Common myeloid progenitor, CD34-positive (primary cell): ENCODE measurements at places on chromosomes 3 and 15.

DNA sequence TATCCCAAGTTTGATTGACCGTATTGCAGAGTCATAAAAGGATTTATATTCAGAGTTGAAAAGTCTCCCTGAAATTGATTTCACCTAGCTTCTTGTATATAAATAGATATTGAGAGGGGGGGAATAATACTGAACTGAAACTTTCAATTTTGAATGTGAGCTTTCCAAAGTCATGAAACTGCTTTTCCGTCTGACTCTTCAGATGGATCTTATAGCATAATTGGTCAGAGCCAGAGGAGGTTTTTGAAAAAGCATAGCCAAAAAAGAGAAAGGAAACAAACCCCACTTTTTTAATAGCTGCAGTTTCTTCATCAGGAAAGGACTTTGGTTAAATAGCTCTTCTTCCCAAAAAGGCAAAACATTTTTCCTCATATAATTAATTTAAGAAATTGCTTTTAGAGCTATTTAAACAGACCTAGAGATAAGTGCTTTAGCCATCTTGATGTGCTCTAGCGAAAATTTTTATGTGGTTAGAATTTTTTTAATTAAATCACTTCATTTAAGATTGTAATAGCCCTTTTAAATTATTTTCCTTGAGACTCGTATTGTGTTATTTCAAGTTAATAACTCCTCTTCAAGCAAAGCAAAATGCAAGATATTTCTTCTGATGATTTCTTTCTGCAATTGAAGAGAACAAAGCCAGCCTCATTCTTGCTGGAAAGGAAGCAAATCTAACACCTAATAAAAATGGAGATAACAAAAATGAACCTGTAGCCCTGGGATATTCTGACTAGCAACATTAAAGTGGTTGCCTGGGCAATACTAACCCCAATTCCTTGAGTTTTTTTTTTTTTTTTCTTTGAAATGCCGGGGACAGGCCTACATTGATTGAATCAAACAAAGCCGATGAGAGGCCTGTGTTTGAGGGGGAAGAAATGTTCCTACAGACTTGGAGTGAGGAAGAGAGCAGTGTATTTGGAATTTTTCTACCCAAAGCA is 173.6 kb downstream of the PTPRG start:
- no peak for DNase-seq

DNA sequence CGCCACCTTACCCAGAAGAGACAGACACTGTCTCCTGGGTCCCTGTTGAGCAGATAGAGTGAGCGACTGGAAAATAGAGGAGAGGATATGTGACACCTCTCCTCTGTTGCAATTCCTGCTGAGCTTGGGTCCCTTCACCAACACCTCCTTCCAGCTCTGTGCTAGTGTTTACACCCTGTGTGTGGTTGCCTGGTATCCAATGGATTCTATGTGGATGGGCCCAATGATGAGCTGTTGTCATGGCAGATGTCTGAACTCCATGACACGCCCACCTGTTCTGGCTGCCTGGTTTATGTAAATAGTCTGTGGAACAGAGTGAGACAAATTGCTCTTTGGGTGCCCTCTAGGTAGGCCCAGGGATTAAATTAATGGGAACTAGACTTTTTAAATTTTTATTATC is 23.7 kb downstream of the RBM5 start:
- DNase-seq = no peak

DNA sequence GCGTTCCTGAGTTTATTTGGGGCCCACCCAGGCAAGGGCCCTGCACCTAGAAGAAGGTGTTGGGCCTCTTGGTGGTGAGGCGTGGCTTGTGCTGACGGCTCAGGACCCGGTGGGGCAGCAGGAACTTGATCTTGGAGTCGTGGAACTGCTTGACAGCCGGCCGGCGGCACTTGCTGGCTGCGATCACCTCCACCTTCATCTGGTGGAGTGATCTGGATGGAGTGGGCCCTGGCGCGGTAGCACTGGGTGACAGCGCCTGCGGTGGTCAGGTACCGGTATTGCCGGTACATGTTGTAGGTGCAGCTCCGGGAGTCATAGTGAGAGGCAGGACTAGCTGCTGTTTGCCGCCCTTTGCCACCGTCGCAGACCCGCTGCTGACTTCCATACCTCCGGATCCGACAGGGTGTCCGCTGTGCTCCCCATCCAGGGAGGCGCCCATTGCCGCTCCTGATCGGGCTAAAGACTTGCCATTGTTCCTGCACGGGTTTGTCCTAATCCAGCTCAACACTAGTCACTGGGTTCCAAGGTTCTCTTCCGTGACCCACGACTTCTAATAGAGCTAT is 136.8 kb downstream of the ANO10 start:
- no peak for DNase-seq

DNA sequence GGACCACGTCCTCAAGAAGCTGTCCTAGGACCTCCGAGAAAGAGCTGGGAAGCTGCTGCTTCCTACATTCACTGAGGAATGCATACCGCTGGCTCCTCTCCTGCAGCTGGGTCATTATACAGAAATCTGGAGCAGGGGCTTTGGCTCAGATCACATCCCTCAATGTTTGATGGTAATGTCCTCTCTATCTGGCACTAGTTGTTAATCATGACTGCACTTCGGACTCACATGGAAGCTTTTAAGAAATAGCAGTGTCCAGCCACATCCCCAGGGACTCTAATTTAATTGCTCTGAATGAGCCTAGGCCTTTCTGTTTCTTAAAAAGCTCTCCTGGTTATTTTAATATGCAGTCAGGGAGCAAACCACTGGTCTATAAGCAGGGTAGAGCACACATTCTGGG is 25.7 kb upstream of the MYRIP start:
- no peak for DNase-seq

DNA sequence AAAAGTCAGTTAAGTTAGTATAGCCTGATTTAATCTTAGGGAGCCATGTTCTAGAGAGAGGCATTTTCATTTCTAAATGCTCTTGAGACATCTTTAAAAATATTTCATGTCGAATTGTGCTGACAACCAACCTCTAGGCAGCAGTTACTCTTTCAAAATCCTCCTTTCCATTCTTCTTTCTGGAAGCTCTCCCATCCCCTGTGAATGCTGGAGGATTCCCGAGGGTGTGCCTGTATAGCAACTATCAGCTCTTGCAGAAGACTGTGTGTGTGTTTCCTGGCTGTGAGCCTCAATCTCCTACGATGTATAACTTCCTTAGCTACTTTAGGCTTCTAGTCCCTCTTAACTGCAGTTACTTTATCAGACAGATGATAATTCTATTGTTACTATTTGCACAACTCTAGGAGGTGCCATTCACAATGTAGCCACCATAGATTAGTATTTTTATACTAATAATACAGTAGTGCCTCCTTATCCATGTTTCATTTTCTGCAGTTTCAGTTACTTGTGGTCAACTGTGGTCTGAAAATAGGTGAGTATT is 250.3 kb downstream of the EDEM1 start:
- DNase-seq = peak; percentile 21

DNA sequence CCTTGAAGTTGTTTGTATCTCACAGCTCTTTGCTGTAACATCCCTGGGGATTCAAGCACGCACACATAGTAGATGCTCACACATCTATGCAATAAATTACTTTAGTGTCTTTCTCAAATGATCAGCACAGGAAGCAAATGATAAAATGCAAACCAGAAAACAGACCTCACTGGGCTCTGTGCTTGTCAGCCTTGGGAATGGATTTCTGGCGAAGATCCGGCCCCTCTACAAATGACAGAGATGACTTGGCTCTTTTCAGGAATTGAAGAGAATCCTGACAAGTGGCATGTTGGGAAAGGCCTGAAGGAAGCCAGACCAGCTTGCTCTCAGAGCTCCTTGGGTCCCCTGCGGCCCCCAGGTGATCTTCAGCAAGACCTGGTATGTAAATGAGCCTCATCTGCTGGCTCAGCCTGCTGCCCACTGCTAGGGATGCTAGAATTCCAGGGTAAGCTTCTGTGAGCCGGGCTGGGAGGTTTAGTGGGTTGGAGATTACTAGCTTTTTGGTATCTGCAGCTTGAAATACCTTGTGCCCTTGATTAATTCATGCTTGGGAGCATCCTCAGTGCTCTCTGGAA is 54.1 kb downstream of the LPP start:
- no peak for DNase-seq

DNA sequence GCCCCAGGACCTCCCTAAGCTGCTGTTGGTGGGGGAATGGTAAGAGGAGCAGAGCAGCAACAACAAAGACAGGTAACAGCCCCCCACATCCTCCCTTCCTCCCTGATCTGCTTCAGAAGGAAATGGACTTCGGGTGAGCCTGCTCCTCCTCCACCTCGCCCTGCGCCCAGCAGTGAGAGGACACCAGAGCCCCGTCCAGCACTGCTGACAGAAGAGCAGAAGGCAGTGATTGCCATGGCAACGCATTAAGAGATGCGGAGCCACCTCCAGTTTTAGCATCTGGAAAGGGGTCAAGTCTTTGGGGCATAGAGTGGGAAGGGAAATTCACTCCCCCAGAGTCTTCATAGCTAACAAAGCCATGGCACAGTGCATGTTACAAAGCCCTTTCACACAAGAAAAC is 77.6 kb upstream of the HRH1 start:
- no peak for DNase-seq

- DNase-seq = peak; percentile 9
Measured at GRCh38 chr15:62624547-62625378, 417.8 kb upstream of the TPM1 start.

DNA sequence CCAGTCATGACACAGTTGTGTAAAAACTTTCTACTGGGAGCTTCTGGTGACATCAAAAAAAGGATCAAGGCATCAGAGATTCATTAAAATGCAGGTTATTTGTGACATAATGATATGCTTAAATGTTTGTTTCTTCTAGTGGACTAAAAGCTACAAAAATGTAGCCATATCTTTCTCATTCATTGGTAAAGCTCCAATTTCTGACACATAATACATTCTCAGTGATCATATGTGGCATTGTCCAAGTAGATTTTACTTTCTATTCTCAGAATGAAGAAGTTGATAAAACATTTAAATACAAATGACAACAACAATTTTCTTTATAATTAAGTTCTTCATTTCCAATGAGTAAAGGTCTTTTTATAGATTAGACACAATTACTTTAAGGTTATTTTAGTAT is 71.0 kb upstream of the ARHGEF26 start:
- DNase-seq = no peak

DNA sequence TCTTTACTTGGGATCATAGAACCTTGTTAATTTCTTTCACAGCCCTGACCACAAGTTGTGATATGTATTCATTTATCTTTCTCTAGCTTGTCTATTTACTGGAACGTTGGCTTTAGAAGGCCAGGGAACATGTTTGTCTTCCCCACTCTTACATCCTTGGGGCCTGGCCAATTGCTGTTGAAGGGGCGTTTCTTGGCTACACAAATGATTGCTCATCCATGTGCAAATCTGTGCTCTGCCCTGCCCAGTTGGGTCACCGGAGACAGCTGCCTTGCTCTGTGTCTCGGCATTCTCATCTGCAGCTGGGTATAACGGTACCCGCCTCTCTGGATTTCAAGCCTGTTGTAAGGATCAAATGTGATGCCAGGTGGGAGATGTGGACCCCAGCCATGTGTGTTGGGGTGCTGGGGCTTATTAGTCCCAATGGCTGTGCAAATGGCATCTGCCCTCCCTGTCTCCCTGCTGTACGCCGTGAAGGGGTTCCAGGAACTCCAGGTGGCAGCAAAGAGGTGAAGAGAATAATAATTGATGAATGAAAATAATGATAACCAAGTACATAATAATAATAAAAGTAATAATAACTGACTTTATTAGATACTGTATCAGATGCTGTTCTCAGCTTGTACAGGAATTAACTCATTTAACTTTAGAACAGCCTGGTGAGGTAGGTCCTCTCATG is 24.0 kb upstream of the TLE3 start:
- no peak for DNase-seq

- DNase-seq = no peak
Measured at GRCh38 chr3:171972871-171973348, 66.5 kb upstream of the FNDC3B start.

DNA sequence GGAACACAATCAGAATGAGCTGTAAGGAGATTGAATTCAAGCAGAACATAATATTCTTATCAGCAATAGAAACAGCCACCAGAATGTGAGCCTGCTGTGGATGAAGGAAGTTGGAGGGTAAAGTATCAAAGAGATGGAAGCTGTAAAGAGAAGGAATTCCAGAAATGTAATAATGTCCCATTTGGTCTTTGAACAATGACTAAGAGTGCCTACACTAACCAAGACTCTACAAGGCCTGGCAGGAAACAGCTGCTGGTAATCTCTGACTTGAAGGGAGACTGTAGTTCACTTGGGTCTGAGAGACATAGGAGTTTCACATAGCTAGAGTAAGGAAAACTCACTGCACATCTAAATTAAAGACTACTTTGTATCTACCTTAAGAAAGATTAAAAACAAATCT is 1176.0 kb upstream of the ALCAM start:
- DNase-seq = no peak

DNA sequence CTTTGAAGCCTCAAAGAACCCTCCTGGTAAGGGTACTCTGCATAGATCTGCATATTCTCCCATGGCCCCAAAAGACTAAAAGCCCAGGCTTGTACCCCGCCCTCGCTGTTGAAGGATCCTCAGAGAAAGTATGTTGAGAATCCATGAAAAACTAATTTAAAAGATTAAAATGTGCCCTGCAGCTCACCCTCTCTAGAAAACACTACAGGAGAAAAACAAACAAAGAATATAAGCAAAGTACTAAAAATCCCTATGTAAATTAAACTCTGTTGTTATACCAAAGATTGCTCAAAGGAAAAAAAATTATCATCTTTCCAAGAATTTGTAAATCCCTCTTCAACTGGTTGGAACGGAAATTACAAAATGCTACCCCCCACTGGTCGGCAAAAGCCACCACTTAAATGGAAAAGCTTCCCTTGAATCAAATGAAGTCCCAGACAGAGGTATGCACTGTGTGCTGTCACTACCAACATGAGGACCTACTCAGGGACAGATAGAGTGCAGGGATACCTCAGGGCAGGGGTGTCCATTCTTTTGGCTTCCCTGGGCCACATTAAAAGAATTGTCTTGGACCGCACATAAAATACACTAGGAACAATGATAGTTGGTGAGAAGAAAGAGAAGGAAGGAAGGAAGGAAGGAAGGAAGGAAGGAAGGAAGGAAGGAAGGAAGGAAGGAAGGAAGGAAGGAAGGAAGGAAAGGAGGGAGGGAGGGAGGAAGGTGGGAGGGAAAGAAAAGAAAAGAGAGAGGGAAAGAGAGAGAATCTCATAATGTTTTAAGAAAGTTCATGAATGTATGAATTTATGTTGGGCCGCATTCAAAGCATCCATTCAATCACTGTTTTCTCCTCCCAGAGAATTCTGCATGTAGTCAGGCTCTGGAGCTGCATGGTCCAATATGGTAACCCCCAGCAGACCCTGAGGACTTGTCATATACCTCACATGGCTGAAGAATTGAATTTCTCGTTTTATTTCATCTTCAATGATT is 88.1 kb downstream of the MAGI1 start:
- DNase-seq = no peak

- DNase-seq = no peak
Measured at GRCh38 chr3:53161820-53162671, 1.0 kb downstream of the PRKCD start.

DNA sequence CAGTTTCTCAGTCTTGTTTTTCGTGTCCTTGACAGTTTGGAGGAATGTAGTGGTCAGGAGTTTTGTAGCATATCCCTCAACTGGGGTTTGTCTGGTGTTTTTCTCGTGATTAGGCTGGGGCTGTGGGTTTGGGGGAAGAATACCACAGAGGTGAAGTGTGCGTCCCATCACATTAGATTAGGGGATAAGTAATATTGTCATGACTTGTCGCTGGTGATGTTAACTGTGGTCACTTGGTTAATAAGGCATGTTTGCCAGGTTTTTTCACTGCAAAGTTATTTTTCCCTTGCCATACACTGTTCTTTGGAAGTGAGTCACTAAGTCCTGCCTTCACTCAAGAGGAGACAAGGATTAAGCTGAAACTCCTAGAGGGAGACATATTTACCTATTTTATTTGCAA is 39.1 kb downstream of the PAK2 start:
- no peak for DNase-seq

GRCh38 chr15:53102483-53102882 is 312.3 kb upstream of the ONECUT1 start:
- DNase-seq = no peak
